ENCODE measurements at places on chromosomes 6 and 20.

DNA sequence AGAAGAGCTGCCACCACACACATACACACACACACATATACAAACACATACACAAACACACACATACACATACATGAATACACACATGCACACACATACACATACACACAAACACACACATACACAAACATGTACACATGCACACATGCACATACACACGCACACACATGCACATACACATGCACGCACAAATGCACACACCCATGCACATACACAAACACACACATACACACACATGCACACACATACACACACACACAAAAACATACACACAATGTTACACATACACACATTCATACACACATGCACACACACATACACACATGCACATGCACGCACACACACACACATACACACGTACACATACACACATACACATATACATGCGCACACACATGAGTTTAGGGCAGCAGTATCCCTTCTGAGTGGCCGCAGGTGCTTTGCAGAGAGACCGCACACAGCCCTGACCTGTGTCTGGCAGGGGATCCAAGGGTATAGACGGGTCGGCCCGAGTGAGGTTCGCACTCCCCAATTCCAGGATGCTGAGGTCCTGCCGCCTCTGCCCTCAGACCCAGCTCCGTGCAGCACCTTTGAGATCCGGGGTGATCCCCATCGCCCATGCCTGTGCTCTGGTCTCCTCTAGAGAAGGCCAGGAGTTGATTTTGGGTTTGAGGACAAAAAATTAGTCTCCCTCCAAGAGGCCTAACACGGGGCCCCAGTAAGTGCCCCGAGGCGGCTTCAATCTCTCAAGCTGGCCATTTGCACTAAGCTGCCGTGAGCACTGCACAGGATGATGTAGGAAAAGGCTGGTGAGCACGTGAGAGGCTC lies 56.8 kb downstream of the TMEM242 start:
- no peak for DNase-seq

DNA sequence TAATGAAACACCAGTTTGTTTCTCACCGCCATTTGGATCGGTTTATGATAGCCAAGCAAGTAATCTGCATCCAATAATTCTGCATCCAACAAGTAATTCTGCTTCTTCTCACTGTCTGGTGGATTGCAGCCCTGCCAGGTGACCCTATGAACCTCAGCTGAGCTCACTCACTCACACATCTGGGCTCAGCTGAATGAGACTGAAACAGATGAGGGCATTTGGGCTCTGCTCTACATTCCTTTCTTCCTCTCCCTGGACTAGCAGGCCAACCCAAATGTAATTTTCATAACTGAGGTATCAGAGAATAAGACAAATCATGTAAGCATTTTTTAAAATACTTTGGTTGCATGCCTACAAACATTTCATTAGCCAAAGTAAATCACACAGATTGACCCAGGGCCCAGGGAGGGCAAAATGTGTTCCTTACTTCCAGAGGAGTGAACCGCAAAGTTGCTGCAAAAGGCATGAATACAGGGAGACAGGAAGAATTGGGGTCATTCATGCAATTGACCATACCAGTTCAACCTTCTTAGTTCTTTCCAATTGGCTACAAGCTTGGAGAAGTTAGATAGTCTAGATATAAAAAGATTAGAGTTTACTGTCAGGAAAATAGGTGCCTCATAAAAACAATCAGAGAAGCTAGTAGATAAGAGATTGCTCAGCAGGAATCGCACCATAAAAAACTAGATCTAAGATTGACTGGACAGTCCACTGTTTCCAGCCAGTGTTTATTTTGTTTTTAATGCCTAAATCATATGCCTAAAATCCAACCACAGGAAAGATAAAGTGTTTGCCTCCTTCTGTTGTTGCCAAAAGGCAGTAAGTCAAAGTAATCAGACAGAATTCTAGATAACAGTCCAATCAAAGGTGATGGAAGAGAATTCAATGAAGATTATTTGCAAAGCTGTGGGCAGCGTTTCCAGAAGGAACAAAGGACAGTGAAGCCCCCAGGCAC lies 43.7 kb downstream of the CBLN4 start:
- no peak for DNase-seq

- DNase-seq = no peak
Measured at GRCh38 chr6:169859978-169860703, 108.7 kb downstream of the ERMARD start.

- no peak for DNase-seq
Measured at GRCh38 chr20:61555566-61555965, 303.5 kb downstream of the CDH4 start.

DNA sequence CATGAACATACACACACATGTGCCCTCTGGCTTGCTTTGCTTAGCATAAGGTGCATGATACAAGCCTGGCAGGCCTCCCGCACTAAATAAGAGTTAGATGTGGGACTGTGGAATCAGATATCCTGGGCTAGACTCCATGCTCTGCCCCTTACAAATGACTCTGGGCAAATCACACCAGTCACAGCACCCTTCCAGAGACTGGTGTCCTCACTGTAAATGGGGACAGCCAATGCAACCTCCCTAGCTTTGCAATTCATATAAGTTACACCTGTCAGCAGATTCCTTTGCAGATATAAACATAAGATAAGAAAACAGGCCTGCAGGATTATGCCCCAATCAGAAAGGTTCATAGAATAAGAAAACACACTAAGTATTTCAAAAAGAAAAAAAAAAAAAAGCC lies 174.1 kb downstream of the PTPRT start:
- DNase-seq = no peak

DNA sequence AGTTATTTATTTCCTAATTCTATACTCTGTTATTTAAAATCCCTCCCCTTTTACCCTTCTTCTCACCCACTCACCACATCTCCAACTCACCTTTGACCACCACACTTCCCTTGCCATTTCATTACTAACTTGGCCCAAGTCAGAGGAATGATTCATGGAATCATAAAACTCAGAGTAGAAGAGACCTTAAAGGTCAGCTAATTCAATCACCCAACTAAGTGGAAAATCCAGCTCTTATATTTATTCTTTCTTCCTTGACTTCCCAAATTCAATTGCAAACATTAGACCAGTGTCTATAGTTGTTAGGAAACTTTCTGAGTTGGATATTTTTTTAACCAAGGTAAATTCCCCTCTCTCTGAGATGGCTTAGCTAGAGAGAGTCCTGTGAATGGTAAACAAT lies 26.5 kb upstream of the HEY2 start:
- no peak for DNase-seq

GRCh38 chr6:133114973-133115372 lies 126.2 kb upstream of the EYA4 start:
- DNase-seq = no peak

- DNase-seq = no peak
Measured at GRCh38 chr6:108068618-108069017, 5.9 kb downstream of the OSTM1 start.

DNA sequence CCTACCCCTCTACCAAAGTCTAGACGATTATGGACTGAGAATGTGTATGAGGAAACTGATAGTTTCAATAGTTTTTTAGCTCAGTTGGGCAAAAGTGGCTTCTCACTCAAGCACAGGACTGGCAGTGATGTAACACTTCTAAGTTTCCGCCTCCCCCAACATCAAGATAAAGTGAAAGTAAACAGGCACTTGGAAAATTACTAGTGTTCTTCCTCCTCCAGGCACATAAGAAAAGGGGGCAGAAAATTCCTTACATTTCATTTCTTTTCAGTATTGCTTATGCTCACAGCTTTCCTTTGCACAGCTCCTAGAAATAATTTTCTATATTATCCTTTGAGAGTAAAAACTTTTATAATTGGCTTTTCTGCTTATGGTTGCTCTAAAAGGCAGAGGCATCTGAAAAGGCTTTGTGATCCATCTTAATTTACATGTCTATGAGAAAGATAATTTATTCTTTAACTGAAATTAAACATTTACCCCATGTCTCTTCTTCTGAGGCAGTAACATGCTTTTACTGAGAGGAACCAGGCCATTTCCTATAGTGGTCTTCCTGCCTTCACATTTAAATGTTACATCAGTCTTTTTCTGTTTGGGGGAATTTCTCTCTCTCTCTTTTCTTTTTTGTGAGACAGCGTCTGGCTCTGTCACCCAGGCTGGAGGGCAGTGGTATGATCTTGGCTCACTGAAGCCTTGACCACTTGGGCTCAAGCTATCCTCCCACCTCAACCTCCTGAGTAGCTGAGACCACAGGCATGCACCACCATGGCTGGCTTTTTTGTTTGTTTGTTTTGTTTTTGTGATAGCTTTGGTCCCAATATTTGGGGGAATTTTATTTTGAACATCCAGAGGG lies 65.0 kb upstream of the EEF1A1 start:
- peak; percentile 49 for DNase-seq

- no peak for DNase-seq
Measured at GRCh38 chr20:19453862-19454261, 241.4 kb downstream of the SLC24A3 start.

GRCh38 chr6:24867104-24867703 lies 68.5 kb upstream of the ARMH2 start:
- no peak for DNase-seq

GRCh38 chr6:47715782-47716181 lies 17.4 kb downstream of the ADGRF4 start:
- DNase-seq = no peak

DNA sequence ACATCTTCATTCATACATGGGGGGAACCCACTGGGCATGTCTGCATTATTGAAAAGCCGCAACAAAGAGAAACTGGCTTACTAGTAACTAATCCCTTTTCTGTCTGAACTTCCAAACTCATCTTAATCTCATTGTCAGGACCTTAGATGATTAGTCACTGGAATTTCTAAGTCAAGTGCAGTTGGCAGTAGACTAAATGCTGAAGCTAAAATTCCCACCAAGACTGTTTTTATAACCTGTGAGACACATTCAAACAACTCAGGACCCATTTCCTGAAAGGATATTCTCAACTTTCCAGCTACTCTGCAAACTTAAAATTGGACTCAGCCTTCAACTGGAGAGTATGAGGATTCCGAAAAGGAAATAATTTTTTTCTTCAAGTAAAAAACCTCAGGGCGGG lies 94.8 kb upstream of the SCAF8 start:
- no peak for DNase-seq

GRCh38 chr6:111011360-111012142 lies 29.7 kb downstream of the RPF2 start:
- peak; percentile 28 for DNase-seq

Data from urothelium cell line (cell line).